ENCODE measurements at places on chromosomes 12 and 14.

DNA sequence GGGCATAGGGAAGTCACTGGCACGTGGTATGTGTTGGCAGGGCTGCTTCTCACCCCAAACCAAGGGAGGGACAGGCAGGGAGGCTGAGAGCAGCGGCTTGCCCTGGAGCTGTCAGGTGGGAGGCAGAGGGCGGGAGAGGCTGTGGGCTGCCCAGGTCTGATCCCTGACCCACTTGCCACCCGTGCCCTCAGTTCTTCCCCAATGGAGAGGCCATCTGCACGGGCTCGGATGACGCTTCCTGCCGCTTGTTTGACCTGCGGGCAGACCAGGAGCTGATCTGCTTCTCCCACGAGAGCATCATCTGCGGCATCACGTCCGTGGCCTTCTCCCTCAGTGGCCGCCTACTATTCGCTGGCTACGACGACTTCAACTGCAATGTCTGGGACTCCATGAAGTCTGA is 4.7 kb downstream of the GNB3 start:
- no peak for DNase-seq

- no peak for DNase-seq
These were observed 4.8 kb downstream of the NR4A1 start for GRCh38 chr12:52055731-52056711.

DNA sequence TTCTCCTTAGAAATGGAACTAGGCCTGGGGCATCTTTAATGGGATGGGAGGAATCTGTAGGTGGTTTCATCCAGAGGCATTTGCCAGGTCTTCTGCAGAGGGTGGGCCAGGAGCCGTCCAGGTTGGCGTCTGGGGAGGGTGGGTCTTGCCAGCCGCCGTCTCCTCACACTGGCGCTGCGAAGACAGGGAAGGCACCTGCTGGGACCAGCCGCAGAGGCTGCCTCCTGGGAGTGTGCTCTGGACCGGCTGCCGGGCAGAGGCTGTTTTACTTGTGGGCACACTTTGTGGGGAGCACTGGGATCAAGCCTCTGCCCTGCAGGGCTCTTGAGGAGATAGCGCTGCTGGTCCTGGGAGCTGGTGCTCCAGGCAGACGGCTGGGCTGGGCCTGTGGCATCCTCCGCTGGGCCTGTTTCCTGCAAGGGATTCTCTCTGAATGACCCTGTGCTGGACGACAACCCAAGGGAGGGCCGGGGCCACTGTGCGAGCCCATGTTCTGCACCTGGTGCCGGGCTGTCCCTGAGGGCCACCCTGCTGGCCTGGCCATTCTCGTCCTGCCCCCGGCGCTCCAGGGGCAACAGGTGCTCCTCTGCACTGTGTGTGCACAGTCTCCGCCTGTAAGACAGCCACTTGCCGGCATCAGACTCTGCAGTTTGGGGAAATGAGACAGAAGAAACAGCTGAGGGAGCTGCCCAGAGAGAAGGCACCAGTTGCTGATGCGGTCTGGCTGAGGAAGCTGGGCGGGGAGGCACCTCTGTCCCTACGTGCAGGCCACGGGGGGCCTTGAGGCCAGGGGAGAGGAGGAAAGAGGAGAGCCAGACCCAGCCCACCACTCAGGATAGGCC is 10.0 kb upstream of the TEX22 start:
- no peak for DNase-seq

- no peak for DNase-seq
These were observed 90.4 kb upstream of the DYNC1H1 start for GRCh38 chr14:101873991-101874390.

- no peak for DNase-seq
These were observed 30.4 kb upstream of the DACT1 start for GRCh38 chr14:58607131-58607951.

- no peak for DNase-seq
These were observed 19.9 kb upstream of the MDM1 start for GRCh38 chr12:68352067-68352466.

DNA sequence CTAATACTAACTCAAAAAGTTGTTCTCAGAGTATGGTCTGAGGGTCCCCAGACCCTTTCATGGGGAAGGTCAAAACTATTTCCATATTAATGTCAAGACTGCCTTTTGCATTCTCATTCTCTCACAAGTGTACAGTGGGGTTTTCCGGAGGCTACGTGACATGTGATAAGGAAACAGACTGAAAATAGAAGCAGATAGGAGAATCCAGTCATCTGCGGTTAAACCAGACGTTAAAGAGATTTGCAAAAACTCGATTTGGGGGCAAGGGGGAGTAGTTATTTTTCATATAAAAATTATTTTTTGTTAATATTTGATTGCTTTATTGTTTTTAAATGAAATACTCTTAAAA is 1.0 kb upstream of the NAP1L1 start:
- no peak for DNase-seq

GRCh38 chr14:100872259-100873095 is 31.0 kb downstream of the RTL1 start:
- DNase-seq = no peak

DNA sequence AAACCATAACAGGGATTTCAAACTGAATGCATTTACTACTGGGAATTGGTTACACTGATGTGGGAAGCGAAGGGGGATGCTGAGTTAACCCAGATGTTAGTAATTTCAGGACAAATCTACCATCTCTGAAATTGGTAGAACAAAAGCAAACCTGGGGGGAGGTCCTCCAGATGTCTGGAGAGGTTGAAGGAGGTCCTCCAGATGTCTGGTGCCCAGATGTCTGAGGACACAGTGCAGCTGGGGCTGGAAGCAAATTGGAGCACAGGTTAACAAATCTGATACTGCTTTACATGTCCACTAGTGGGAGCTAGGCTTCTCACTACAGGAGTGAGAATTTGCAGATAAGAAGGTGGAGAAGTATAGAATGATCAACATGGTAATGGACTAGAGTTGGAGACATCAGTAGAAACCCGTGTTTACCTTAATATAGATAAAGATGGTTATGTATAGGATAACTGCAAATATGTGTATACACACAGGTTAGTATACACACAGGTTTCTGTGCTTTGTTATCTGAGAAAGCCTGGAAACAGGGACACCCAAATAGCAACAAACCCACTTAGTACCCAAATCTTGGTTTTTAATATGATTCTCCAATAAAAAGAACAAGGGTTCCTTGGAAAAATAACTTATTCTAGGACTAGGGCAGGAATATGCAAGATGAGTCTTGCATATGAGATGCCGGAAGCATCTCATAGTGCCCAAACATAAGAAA is 162.5 kb downstream of the C12orf50 start:
- no peak for DNase-seq

DNA sequence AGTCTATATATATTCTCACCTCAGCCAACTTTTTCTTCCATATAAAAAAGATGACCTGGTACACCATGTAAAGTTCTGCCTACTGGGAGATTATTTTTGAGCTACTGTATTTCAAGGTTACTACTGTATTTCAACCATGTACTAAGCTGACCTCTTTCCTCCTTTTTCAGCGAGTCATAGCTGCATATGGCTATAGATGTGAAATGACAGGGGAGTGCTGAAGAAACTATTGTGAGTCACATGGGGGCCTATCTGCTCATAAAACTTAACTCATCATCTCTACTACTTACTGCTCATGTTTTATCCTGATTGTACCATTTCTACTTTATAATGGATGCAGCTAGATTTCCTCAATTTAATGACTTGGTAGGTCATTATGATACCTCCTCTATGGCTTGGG is 571.4 kb upstream of the ATP2B1 start:
- no peak for DNase-seq

DNA sequence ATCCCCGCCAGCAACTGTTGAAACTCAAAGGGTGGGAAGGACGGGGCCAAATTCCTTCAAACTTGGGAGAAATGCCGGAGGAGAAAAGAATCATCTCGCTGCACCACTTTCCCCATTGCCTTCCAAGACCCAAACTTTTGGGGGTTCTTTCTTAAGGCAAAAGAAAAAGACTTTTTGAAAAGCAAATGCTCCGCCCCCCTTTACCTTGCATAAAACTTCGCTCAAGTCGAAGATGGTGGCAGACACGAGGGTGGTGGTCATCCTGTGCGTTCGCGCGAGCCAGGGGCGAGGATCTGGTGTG is 239 bp downstream of the ZFP36L1 start:
- no peak for DNase-seq

- DNase-seq = no peak
These were observed 16.1 kb downstream of the BCL11B start for GRCh38 chr14:99255621-99256482.

DNA sequence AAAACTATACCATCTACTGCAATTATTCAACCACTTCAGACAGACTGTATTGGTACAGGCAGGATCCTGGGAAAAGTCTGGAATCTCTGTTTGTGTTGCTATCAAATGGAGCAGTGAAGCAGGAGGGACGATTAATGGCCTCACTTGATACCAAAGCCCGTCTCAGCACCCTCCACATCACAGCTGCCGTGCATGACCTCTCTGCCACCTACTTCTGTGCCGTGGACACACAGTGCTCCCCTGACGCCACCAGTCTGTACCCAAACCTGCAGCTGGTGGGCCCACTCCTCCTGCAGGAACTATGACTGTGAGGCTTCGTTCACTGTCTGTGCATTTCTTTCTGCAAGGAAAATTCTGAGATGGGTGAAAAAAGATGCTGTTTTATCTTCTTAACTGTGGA is 284.7 kb downstream of the DAD1 start:
- no peak for DNase-seq

- peak; percentile 13 for DNase-seq
These were observed 33.5 kb downstream of the RBM19 start for GRCh38 chr12:113932381-113933196.

DNA sequence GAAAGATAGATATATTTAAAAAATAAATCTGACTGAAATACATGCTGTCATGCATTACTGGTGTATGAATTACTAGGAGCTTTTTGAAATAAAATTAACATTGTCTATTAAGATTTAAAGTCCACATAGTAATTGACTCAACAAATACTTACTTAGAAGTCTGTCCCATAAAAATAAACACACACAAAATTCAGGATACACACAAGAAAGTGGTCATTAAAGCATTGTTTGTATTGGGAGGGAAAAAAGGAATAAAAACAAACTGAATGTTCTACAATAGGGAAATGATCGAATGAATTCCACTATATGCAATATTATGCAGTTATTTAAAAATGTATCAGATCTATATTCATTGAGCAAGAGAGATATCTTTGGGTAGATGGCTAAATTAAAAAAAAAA is 118.9 kb downstream of the SLC38A1 start:
- DNase-seq = no peak

DNA sequence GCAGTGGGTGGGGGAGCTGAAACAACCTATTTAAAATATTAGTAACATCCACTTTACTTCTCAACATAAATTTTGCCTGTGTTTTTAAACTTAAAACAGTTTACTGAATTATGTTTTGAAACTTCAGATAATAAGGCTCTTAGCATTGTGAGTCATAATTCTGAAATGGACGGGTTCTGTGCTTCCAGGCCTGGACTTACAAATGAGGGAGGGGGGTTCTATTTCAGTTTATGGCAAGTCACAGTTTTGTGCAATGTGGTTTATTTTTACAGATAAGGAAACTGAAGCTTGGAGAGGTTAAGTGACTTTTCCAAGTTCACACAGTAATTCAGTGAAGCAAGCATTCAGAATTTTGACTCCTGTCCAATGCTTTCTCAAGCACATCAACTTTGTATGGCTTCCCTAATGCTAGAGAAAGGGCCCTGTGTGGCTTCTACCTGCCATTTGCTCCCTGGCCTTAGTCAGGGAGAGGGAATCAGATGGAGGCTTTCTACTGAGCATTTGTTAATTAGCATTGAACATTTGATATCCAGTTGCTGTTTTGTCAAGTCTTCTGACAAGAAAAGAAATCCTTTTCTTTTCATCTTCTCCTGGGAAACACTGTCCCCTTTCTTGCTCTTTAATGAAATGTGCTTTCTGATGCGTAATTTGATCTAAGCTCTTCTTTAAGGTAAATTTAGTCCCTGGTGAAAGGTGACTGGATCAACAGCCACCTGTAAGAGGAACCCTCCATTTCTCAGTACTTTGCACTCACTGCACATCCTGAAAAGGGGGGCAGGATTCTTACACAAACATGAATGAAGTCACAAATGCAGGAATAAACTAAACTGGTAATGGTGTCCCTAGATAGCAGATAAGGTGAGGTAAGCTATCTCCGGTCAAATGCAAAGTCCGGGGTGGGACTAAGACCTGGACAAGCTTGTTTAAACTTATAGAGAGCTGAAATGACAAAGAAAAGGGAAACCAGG is 2.5 kb upstream of the SALL2 start:
- DNase-seq = no peak

DNA sequence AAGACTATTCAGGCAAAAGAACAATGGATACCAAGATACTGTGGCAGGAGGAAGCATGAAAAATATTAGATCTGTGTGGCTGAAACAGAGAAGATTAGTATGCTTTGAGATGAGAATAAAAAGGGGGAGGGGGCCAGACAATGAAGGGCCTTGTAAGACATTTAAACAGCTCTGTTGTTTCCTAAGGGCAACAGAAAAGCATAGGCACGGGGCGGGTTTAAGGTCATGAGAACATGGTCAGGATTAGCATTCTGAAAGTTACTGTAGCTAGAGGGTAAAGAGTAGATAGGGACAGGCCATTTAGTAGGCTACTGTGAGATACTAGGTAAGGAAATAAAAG is 18.6 kb downstream of the INTS13 start:
- DNase-seq = no peak

GRCh38 chr12:1797011-1797901 is 23.1 kb upstream of the LRTM2 start:
- DNase-seq = no peak

GRCh38 chr12:85457016-85457415 is 177.0 kb downstream of the ALX1 start:
- DNase-seq = no peak

- DNase-seq = peak; percentile 56
These were observed 44.9 kb downstream of the DDX11 start for GRCh38 chr12:31118347-31119191.

DNA sequence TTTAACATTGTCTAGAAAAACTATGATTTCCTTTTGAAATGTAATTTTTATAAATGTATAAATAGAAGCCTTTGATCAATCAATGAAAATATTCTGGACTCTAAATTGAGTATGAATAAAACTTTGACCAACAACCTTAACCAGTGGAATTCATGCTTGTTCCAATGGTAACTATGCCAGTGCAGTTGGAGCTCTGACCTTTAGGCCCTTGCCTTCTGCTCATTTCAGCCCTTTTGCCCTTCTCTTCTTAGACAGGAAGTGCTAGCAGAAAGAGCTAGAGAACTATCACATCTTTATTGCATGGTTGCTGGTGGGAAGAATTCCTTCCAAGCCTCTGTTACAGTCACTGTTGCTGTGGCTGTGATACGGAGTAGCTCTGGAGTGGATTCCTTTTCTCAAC is 39.7 kb downstream of the TTC8 start:
- no peak for DNase-seq

DNA sequence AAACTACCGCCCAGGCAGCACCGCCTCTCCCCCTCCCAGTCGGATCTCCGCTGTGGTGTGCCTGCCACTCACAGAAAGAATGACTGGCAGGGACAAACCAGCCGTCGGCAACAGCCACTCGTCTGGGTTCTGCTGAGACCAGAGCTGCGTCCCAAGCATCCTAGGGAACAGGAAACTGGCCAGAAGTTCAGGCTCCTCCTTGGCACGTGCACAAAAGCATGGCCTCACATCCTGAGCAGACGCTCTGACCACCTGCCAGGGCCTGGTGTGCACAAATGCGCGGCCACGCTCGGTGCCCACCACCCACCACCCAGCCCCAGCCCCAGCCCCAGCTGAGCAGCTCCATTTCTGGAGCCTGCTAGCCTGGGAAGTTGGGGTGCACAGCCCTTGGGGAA is 214.8 kb downstream of the DPF3 start:
- no peak for DNase-seq

GRCh38 chr12:94308612-94309011 is 151.1 kb downstream of the CEP83 start:
- DNase-seq = no peak
